Osteocyte (in vitro differentiated cells): ENCODE measurements at places on chromosomes 11 and 22. TPM values are rescaled to one million over a fixed set of nuclear protein-coding genes. Genes with fewer than 3 reads are reported as not detected.

DNA sequence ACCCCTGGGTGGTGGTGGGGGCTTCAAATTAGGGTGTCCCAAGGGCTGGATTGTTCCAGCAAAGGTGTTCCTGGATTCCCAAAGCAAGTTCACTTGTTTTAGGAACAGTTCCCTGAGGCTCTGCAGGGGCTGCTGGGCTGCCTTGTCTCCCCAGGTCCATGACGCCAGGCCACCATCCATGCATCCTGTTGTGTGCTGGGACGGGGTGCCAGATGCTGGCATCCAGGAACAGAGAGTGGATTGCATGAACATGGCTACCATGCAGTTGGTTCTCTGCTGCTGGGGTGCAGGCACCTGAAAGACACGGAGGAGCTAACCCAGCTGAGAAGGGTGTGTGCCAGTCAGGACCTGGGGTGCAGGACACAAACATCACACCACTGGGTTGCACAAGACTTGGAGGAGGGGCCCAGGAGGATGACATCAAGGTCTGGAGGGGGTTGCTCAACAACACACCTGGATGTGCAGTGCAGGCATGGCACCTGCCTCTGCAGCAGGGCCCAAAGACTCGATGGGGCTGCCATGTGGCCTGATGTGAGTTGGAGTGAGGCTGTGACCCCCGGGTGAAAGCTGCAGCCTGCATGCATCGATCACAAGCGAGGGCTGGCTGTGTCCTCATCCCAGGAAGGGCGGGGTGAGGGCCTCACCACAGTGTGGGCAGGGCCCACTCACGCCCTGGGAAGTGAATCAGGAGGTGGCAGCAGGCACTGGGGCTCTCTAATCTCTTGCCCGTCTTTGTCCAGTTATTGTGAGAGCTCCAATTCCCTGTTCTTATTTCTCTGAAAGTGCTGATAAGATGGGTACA, 74.0 kb upstream of the CLDN5 start:
- H3K36me3 ChIP-seq: no peaks in the 10 kb centered on the region
- peaks cover 10% of the 10 kb centered on the region for H3K4me1 ChIP-seq
- DNase-seq: no peak
- H3K27ac ChIP-seq: no peak overlapping the region
- no peak overlapping the region for H3K4me3 ChIP-seq
- H3K27me3 ChIP-seq: peaks cover 28% of the 10 kb centered on the region

DNA sequence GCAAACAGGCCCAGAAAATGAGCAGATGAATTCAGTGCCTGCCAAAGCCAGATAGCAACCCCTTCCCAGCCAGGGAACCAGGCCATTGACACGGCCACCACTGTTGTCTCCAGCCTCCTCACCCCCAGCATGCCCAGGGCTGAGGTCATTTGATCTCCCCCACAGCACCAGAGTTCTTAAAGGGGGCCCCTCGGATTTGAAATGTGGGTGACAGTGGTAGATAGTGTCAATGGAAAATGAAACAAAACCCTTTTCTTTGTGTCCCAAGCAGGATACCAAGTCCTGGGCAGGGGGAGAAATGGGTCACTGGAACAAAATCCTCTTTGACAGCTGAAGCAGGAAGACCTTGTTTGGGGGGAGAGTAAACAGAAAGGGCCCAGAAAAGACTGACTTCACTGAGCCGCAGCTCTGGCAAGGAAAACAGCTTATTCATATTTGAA, 14.3 kb upstream of the ACCSL start:
- peak; percentile 62 for DNase-seq
- peaks cover 19% of the 10 kb centered on the region for H3K4me1 ChIP-seq
- H3K36me3 ChIP-seq: no peaks in the 10 kb centered on the region

DNA sequence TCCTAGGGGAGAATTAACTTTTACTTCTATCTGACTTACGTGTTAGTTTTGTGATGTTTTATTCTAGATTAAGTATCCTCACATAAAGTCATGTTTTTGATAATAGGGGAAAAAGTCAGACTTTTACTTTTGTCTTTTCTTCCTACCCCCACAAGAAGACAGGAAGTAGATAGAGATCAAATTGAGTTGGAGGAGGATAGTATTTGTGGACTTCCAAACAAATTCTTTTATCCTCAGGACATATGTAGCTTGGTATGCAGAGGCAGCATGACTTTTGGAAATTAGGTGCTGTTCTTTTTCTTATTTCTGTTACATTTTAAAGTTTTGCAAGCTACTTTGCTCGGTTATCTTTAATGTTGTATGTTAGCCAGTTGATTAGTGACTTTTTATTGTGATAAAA, 61.4 kb downstream of the MTMR3 start:
- H3K27ac ChIP-seq: no peak overlapping the region
- no peak for DNase-seq
- H3K4me1 ChIP-seq: peaks cover 31% of the 10 kb centered on the region
- H3K4me3 ChIP-seq: no peak overlapping the region
- no peaks in the 10 kb centered on the region for H3K27me3 ChIP-seq

- no peak overlapping the region for H3K4me3 ChIP-seq
- no peak for DNase-seq
- no peak overlapping the region for H3K27ac ChIP-seq
- H3K27me3 ChIP-seq: peaks cover 2% of the 10 kb centered on the region
- H3K4me1 ChIP-seq: no peaks in the 10 kb centered on the region
- no peaks in the 10 kb centered on the region for H3K36me3 ChIP-seq
Observed at GRCh38 chr11:135027461-135027860, 615.4 kb upstream of the B3GAT1 start.

GRCh38 chr11:43694477-43694876, 13.9 kb downstream of the HSD17B12 start:
- H3K4me3 ChIP-seq: no peak overlapping the region
- H3K4me1 ChIP-seq: no peaks in the 10 kb centered on the region
- DNase-seq: no peak
- no peaks in the 10 kb centered on the region for H3K27me3 ChIP-seq

- no peaks in the 10 kb centered on the region for H3K27me3 ChIP-seq
- peaks cover 4% of the 10 kb centered on the region for H3K4me1 ChIP-seq
- H3K27ac ChIP-seq: no peak overlapping the region
- DNase-seq: no peak
- no peaks in the 10 kb centered on the region for H3K36me3 ChIP-seq
- no peak overlapping the region for H3K4me3 ChIP-seq
Observed at GRCh38 chr22:42292732-42293520, 22.5 kb upstream of the TCF20 start.

- no peaks in the 10 kb centered on the region for H3K36me3 ChIP-seq
- no peak overlapping the region for H3K4me3 ChIP-seq
- peaks cover 9% of the 10 kb centered on the region for H3K4me1 ChIP-seq
- H3K27me3 ChIP-seq: peaks cover 24% of the 10 kb centered on the region
- DNase-seq: no peak
- H3K27ac ChIP-seq: no peak overlapping the region
Observed at GRCh38 chr22:37343348-37343747, 61.0 kb downstream of the CYTH4 start.

DNA sequence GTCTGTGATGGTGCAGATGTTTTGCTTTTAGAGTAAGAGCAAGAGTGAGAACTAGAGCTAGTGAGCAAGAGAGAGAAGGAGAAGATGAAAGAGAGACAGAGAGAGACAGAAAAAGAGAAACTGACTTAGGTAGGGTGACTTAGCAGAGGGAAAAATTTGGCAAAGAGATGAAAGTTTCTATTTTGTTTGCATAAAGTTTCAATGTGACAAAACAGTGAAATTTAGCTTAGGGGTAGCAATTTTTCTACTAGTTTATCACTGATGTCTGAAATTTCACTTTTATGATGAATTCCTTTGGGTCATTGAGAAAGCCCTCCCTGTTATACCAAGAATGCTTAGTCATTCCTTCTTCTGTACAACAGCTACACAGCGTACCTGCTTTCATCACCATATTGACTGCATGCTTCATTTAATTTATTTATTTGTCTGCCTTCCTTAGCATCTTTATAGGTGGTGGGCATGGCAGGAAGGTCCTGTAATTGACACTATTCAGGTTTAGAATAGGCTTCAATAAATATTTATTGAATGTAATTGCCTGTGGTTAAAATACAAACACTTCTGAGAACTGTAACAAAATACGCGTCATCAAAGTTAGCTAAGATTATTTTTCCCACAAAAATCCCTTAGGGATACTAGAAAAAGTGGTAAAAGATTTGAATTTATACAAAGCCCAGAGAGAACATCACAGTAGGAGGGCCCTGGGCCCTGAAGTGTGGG, 19.9 kb upstream of the CTSC start:
- H3K27ac ChIP-seq: no peak overlapping the region
- no peak overlapping the region for H3K4me3 ChIP-seq
- no peak for DNase-seq
- H3K27me3 ChIP-seq: peaks cover 8% of the 10 kb centered on the region
- H3K36me3 ChIP-seq: no peaks in the 10 kb centered on the region

The CARD10 gene
- 29.2 and 31.5 TPM in 2 replicates for total RNA-seq

The GP1BB gene
- total RNA-seq: 28.6 and 34.1 TPM in 2 replicates

The RFPL3 gene
- total RNA-seq: not detected in 2 replicates

The HSPB2 gene
- 0.34 TPM in 1 of 2 replicates, not detected in the other for total RNA-seq

The TBX1 gene
- 22.5 and 24.2 TPM in 2 replicates for total RNA-seq

The RTN4R gene
- 1.5 and 2.1 TPM in 2 replicates for total RNA-seq
